ENCODE measurements at places on chromosomes 3 and 15. TPM values are rescaled to one million over a fixed set of nuclear protein-coding genes. Genes with fewer than 3 reads are reported as not detected.

The CLDN16 gene
- under 0.01 TPM for total RNA-seq

The MFN1 gene
- total RNA-seq = 44.9 TPM

The ALDH1L1 gene
- total RNA-seq = not detected

The ROBO1 gene
- 104 TPM for total RNA-seq

The LRRIQ4 gene
- total RNA-seq = under 0.01 TPM

The AGTR1 gene
- 1.5 TPM for total RNA-seq

The SCG3 gene
- not detected for total RNA-seq

- no peak for DNase-seq
Measured at GRCh38 chr3:69763458-69763857, 24.2 kb downstream of the MITF start.

DNA sequence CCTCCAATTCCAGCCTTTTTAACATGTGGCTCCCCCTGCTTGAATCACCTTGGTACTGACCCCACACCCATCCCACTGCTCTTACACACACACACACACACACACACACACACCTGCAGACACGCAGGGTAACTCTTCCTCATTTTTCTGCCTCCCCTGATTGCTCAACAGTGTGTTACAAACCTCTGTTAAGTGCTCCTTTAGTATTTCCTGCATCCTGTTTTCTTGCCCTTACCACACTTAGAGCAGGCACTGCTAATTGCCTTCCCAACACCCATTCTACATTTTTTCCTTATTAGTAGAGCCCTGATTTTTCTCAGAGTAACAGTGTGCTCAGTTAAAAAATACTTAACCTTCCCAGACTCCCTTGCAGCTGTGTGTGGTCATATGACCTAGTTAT lies 184.0 kb downstream of the EBLN2 start:
- DNase-seq = no peak

- DNase-seq = no peak
Measured at GRCh38 chr3:176354843-176355242, 842.4 kb downstream of the TBL1XR1 start.

- DNase-seq = peak; percentile 77
Measured at GRCh38 chr15:85725019-85725418, 69.7 kb downstream of the KLHL25 start.

GRCh38 chr15:31278544-31279220 lies 48.0 kb upstream of the KLF13 start:
- no peak for DNase-seq

- no peak for DNase-seq
Measured at GRCh38 chr3:109985943-109986555, 648.7 kb upstream of the DPPA4 start.

GRCh38 chr3:135706758-135707375 lies 258.7 kb upstream of the PPP2R3A start:
- DNase-seq = peak; percentile 3

GRCh38 chr3:123621850-123622189 lies 37.0 kb upstream of the HACD2 start:
- no peak for DNase-seq

DNA sequence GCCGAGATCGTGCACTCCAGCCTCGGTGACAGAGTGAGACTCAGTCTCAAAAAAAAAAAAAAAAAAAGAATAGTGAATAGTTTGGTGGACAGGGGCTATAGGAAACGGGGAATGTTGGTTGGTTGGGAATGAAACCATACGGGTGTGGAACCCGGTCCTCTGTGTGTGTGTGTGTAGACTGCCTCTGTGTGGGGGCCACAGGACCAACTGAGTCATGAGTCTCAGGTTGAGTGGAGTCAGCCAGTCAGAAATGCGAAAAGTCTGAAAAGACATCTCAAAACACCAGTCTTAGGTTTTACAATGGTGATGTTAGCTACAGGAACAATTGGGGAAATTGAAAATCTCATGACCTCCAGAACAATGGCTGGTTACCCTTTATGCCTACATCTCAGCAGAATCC lies 44.5 kb downstream of the ZDHHC19 start:
- no peak for DNase-seq

DNA sequence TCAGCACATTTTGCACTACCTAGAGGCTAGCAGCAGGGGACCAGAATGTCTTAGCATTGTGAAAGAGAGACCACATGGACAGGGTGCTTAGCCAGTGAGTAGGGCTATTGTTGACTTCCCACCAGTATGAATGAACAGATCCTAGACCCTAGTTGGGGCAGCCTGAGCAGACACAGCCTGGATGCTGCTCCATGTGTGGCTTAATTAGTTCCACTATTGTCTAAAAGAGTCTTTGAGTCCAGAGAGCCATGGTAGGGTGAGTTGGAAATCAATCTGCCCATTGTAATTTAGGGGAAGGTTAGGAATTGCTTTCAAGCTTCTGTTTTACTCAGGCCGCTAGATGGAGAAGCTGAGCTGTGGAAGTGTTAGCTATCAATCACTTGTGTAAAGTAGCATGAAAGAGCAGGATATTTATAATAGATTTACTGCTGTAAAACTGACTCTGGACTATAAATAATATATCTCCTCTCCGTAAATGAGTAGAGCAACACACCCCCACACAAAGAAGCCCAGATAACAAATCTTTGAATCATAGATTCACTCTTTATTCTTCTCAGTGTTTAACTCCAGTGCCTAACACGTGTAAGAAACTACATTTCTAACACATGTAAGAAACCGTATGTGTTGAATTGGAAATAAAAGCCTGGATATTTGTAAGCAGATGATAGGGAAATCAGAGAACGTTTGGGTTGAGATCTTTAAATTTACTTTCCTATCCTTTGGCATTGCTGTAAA lies 4.1 kb upstream of the GCSAM start:
- peak; percentile 51 for DNase-seq

DNA sequence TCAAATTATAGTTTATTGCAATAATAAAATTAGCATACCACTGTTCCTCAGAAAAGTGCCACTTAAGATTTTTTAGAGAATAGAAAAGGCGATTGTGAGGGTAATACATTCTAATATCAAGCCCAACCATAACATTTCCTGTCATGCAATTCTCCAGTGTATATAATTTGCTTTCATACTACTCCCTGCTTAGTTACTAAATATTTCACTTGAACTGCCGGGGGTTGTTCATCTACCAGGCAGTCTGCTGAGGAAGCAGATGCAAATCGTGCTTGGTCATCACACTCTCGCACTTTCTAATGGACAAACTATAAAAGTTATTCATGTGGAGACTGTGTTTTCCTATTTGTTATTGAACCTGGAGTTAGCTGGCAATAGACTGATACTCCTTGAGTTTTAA lies 645.6 kb upstream of the CBLB start:
- DNase-seq = no peak

DNA sequence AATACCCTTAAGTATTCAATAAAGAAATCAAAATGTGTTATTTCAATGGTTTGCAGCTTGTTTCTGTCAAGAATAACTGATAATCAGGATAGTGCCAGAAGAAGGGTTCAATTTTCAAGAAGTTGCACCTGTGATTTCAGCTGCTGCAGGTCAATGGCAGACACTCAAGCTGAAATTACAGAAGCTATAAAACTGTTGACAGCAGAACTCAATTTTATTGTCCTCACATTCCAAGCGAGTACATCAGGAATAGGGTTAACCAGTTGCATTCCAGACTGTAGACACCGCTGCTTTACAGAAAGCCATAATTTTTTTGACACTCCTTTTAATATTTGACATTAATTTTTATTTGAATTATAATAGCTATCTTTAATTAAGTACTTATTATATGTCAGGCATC lies 364.1 kb downstream of the CGGBP1 start:
- DNase-seq = no peak

DNA sequence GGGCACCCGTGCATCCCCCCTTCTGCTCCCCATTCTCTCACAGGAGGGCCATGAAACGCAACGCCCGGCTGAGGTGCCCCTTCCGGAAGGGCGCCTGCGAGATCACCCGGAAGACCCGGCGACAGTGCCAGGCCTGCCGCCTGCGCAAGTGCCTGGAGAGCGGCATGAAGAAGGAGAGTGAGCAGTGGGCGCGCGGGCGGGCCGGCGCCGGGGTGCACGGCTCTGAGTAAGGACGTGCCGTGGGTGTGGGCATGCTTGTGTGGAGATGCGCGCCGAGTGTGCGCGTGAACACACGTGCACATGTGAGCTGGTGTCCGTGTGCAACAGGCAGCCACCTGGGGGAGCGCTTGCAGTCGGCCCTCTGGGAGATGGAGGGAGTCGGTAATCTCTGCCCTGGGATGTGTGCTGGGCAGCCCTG lies 28.1 kb downstream of the NR1I2 start:
- DNase-seq = peak; percentile 39

DNA sequence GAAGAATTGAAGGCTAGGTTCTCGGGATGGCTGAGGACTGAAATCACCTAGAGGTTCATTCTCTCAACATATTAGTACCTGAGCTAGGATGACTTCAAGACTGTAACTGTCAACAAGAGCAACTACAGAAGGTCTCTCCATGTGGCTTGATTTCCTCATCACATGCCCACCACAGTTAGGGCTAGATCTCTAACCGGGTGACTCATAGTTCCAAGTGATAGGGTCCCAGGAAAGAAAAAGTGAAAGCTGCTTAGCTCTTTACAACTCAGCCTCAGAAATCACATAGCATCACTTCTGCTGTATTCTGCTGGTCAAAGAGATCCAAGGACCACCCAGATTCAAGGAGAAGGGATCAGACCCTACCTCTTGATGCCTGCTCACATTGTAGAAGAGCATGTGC lies 165.4 kb upstream of the AGTR1 start:
- DNase-seq = peak; percentile 13

- peak; percentile 91 for DNase-seq
Measured at GRCh38 chr3:31010491-31010890, 116.0 kb upstream of the GADL1 start.

GRCh38 chr3:131221731-131222130 lies 159.8 kb upstream of the NUDT16 start:
- peak; percentile 90 for DNase-seq

DNA sequence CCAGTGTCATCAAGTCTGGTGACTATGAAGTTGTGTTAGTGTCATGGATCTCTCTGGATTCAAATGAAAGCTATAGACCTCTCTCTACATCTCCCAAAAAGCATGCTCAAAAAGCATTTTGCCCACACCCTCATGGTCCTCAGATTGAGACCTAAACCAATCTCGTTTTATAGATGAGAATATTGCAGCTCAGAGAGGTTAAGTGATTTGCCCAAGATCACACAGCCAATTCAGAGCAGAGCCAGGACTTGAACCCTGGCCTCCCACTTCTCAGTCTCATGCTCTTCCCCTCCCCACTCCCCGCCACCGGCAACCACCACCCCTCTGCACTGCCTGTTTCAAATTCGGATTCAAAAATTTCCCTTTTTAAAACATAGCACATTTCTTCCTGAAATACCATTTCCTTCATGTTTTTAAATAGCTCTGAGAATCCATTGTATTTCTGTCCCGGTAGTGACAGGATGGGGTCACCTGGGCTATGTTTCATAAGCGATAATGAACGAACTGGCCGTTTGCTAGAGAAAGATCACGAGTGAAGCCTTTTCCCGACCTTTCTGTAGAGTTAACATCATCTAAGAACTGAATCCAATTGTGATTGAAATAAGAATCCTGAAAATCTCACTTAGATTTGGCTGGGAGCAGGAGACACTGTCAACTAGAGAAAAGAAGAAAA lies 769 bp downstream of the SSUH2 start:
- no peak for DNase-seq

GRCh38 chr3:141235661-141236171 lies 4.1 kb downstream of the PXYLP1 start:
- DNase-seq = no peak

- peak; percentile 41 for DNase-seq
Measured at GRCh38 chr3:107206141-107206540, 171.1 kb upstream of the CCDC54 start.

DNA sequence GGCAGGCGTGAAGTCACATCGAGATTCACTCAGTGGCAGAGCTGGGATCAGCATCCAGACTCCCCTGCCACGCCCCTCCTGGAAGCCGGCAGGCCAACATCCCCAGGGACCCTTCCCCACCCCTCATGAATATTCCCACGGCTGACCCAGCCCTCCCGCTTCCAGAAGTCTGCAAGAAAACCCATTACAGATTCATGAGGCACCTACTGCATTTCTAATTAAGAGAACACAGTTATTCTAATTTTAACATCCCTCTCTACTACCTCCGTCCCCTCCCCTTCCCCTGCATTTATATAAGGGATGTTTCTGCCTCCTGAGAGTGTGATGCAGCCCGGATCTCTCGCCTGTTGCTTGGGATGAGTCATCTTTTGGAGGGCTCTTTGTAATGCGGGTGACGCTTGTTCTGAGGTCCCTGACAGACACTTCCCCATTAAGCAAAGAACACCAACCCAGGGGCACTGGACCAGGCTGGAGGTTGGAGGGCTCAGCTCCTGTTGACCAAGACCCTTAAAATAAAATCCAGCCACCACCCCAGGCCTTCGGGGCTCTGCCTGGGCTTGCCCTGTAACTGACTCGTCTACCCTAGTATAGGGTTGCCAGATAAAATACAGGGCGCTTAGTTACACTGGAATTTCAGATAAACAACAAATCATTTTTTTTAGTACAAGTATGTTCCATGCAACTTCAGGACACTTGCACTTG lies 118.7 kb downstream of the NUP210 start:
- peak; percentile 83 for DNase-seq

DNA sequence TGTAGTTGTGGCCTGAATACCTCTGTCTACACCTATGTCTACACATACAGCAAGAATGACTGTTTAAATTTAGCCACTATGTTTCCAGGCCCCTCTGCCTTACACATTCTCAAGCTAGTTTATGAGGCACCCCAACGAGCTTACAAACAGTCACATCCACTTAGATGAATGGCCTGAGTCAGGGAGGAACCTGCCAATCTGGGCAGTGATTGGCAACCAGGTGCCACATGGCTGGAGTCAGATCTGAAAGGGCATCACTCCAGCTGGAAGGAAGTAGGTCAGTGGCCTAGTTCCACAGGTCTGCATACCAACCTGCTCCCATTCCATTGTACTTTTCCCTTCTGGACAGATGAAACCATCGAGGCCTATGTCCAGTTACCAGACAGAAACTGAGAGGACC lies 136.3 kb downstream of the FOXP1 start:
- DNase-seq = no peak

- no peak for DNase-seq
Measured at GRCh38 chr3:187967993-187968392, 186.0 kb upstream of the LPP start.

- DNase-seq = no peak
Measured at GRCh38 chr15:48471073-48471472, 139.8 kb downstream of the DUT start.

DNA sequence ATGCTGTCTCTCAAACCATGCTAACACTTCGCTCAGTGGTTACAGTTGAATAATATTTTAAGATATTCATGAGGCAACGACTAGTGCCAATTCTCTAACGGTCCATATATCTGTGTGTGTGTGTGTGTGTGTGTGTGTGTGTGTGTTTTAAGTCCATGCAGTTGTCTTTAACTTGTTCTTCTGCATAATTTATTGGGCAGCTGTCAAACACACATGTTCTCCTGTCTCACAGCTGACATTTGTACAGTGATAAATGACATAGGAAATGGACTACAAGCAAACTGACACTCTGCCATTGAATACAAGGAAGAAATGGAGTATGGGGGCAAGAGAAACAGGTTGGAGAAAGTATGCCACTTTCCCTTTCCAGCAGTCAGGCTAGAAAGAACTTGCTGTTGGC lies 172.0 kb downstream of the PDZRN3 start:
- DNase-seq = no peak
